Renal pelvis (tissue), 12 donors: ENCODE measurements at places on chromosomes 7 and 10. TPM values are rescaled to one million over a fixed set of nuclear protein-coding genes. Genes with fewer than 3 reads are reported as not detected.

Gene SCART1
- 3.5 TPM for polyA plus RNA-seq

Gene CTTNBP2
- polyA plus RNA-seq, result 28.9 TPM

Gene GPER1
- polyA plus RNA-seq, result 6.5 TPM

Gene LIPK
- polyA plus RNA-seq, result not detected

Gene SUGCT
- 14.0 TPM for polyA plus RNA-seq

Gene ZNF438
- 6.9 TPM for polyA plus RNA-seq

Gene TFR2
- 0.80 TPM for polyA plus RNA-seq

Gene PNLIPRP3
- not detected for polyA plus RNA-seq

Gene BTBD16
- 0.37 TPM for polyA plus RNA-seq

Gene OR2A42
- 2.7 TPM for polyA plus RNA-seq

Gene MMRN2
- polyA plus RNA-seq, result 23.5 TPM

Gene NUTM2A
- 4.5 TPM for polyA plus RNA-seq

Gene GSDME
- 16.9 TPM for polyA plus RNA-seq

Gene PMS2
- 27.5 TPM for polyA plus RNA-seq

Gene PLAC9
- 31.7 TPM for polyA plus RNA-seq

Gene TRIP6
- 96.8 TPM for polyA plus RNA-seq

Gene GARIN1A
- 3.4 TPM for polyA plus RNA-seq

Gene ATXN7L1
- 11.4 TPM for polyA plus RNA-seq

Gene PPP1R17
- polyA plus RNA-seq, result not detected

Gene CDNF
- polyA plus RNA-seq, result 5.1 TPM

Gene ITPRID1
- not detected for polyA plus RNA-seq
